ENCODE measurements at places on chromosomes 7 and 10.

GRCh38 chr7:139726485-139726869, 51.3 kb downstream of the HIPK2 start:
- no peak for DNase-seq

- no peak for DNase-seq
Observed at GRCh38 chr10:23818484-23818883, 379.6 kb downstream of the OTUD1 start.

DNA sequence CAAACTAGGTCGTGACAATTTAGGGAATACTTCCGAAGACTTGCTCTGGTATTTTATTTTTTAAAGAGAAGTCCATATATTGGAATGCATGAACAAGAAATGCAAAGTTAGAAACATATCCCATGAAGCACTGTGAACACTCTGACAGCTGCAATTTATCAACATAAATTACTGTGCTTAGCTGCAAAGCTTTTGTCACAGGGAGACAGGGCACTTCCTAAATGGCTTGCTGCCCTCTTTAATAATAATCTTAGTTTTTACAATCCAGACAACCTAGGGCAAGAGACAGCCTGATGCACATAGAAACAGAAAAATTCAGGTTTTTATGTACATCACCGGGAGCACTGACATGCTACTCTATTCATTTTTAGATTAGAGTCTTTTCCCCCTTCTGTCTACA, 78.3 kb upstream of the NOBOX start:
- no peak for DNase-seq

GRCh38 chr7:113289140-113289740, 170.9 kb upstream of the SMIM30 start:
- DNase-seq = no peak

DNA sequence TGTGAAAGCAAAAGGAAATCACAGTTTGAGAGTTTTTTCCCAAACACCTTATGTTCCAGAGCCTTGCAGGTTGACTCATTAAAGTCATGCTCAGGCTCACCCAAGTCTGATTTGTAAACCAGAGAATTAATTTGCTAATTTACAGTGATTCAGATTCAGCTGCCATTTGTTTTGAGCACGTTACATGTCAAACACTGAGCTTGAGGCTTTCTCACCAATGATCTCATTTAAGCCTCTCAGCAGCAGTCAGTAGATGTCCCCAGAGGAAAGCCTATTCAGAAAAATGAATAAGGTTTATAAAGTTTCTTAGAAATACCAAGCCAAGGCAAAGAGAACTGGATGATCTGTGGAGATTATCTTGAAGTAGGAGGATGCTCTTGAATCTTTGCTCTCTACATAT, 420.4 kb downstream of the HTR7 start:
- no peak for DNase-seq

DNA sequence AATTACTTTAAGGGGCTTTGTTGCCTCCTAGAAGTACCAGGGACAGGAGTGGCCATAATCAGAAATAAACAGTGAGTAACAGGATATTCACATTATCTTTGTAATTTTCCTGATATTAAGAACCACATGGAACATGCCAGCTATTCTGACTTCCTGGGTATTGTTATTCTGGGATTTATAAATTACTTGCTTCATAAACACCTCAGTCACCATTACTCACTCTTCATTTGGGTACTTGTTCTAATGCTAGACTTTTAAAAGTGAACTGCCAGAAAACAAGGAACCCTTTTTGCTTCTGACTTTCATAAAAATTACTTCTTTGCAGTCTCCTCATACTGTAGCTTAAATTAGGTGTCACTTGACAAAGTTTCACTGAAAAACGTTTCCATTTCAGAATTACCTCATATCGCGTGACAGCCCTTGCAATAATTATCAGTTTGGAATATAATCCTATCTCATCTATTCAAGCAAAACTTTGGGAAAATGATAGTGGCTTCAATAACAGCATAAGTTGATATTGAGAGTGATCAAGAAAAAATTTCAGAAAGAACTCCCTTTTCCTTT, 29.8 kb downstream of the CABCOCO1 start:
- no peak for DNase-seq

- no peak for DNase-seq
Observed at GRCh38 chr7:18653381-18654155, 158.0 kb downstream of the HDAC9 start.

DNA sequence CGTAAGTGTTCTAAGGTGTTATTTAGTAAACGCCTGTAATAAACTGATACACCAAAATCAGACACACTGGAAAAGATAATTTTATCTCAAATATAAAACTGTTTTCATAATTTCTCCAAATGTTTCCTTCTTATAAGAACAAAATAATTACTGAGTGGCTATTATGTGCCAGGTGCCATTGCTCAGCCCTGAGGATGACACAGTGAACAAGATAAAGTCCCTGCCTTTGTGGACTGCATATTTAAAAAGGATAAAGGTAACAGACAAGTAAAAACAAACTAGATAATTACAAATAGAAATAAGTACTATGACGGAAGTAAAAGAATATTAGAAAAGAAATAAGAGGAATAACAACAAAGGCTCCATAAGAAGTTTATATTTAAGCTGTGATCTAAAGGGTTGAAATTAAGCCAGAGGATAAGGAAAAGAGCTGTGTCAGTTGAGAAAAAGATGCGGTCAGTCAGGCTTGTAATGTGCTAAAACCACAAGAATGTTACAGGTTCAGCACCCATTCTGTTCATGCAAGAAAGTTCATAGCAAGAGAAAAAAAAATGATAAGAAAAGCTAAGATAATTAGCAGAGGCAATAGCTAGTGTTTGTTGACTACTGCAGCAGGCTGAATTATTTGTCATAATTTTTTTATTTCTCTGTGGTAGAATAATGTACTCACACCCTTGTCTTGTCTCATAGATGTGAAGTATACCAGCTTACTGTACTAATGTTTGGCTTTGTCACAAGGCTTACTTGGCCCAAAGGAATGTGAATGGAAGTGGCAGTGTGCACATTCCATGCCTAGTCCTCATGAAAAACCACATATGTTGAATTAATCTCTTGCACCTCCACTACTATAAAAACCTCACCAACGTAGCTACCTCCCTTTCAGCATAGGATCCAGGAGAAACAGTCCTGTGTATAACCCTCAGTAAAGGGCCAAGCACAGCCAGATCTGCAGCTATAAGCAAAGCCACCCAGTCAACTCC, 75.1 kb downstream of the CRPPA start:
- DNase-seq = peak; percentile 1

- no peak for DNase-seq
Observed at GRCh38 chr7:114086537-114086913, 167.7 kb upstream of the PPP1R3A start.

- no peak for DNase-seq
Observed at GRCh38 chr7:11517853-11518252, 314.1 kb downstream of the THSD7A start.

GRCh38 chr7:150788474-150789269, 11.5 kb downstream of the TMEM176B start:
- DNase-seq = no peak

DNA sequence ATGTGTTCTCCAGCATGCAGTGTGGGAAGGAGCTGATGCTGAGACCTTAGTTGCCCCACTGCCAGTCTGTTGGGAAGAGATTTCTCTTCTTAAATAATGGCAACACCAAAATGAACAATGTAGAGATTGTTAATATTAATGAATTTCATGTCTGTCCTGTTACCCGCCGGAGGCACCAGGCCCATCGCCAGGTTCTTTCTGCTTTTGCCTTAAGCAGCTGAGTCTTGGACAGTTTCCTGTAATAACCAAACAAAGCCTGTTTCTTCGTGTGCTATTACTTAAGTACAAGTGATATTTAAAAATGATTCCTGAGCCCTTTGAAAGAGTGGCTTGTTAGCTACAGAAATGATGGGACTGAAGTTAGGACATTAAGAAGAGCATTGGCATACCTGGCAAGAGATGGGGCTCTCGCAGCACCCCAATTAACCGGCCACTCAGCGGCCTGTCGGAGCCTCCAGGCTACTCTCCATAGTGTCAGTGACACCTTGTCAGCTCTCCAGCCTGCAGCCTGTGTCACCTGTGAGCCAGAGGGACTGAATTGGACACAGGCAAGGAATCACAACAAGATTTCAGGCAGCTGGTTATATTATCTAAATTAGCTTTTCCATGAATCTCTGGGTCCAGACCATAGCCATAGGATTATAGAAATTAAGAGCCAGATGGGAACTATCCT, 142.0 kb downstream of the CELF2 start:
- DNase-seq = no peak

DNA sequence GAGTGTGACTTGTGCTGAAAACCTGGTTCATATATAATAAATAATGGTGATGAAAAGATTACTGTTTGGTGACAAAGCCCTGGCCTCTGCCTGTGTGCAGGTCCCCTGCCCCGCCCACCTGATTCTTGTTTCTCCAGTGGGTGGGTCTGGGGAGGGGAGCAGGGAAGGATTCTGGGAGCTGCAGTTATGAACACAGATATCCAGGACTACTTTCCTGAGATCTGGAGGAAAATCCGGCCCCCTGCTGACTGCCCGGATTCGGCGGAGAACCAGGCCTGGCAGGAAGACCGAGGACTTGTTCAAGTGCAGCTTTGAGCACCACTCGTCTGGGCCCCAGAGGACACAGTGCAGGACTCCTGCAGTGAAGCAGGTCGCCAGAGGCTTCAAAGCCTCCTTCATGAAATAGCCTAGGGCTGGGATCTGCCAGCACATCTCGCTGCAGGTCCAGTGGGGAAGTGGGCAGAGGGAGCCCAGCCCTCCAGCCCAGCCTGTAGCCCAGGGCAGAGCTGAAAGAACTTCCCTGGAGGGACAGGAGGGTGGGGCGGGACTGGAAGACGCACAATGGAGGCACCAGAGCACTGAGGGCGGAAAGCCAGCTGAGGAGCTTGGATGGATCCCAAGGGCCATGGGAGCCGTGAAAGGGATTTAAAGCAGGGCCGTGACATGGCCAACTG, 7.0 kb downstream of the ATP6V0E2 start:
- DNase-seq = no peak

DNA sequence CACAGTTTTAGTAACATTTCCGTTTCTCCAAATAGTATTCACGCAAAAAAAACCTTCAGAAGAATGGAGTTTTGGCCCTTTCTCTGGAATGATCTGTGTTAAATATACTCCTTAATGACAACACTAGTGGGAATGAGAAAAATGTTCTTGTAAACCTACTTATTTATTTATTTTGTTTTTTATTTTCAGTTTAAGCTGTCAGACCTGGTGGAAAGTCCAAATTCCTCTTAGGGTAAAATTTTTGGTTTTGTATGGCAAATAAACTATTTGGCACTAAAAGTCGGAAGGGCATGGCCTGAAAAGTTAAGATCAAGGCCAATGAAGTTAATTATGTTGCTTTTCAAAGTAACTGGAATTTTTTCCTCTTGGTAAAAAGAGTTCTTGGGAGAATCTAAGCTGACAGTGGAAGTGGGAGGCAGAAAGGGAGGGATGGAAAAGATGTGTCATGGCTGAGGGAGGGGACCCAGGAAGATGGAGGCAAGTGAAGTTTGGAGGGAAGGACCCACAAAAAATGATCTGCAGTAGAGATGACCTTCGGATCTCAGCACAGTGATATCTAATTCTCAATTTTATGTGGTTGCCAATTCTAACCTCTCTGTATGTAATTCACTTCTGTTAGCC, 33.5 kb upstream of the VPS41 start:
- no peak for DNase-seq

- no peak for DNase-seq
Observed at GRCh38 chr7:132161533-132161915, 414.7 kb downstream of the PLXNA4 start.

GRCh38 chr7:26633557-26633956, 230.8 kb downstream of the SKAP2 start:
- DNase-seq = no peak

DNA sequence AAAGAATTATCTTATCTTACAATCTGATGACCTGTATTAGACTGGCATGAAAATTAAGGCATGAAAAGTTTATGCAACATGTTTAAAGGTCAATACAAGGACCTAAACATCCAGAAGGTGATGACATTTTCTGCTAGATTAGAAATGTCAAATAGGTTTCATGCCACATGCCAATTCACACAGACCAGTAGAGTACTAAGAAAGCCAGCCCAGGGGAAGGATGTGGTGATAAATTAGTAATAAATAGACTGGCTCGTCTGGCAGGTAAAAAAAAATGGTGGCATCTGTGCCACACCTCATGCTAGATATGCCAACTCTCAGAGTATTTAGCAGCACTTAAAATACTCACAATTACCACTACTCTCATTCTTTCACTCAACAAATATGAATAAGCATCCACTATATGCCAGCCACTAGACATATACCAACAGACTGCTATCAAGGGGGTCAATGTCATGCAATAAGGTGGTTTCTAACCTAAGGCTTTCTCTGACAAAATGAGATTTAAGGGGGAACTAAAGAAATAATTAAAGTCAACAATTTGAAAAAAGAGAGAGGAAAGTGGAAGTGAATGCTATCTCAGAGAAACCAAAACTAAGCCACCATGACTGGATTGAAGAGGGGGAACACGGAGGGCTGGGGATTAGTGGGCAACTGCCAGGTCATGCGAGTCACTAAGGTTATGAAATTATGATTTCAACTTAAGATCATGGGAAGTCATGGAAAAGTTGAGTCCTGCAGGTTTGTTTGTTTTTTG, 83.5 kb downstream of the SGMS1 start:
- peak; percentile 18 for DNase-seq

DNA sequence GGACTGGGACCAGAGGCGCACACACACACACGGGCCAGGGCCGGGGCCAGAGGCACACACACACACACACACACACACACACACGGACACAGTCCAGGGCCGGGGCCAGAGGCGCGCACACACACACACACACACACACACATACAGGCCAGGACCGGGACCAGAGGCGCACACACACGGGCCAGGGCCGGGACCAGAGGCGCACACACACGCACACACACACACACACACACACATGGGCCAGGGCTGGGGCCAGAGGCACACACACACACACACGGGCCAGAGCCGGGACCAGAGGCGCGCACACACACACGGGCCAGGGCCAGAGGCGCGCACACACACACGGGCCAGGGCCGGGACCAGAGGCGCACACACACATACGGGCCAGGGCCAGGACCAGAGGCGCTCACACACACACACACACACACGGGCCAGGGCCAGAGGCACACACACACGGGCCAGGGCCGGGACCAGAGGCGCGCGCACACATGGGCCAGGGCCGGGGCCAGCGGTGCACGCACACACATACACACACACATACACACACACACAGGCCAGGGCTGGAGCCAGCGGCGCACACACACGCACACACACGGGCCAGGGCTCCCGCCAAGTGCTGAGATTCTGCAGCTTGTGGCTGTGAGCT, 268.8 kb downstream of the ELFN1 start:
- peak; percentile 42 for DNase-seq

GRCh38 chr7:99244939-99245338, 27.7 kb upstream of the MYH16 start:
- no peak for DNase-seq

- peak; percentile 58 for DNase-seq
Observed at GRCh38 chr10:92291921-92292845, 1.2 kb downstream of the MARCHF5 start.
